MV-4-11 (cell line): ENCODE measurements at places on chromosomes 3 and 15.

DNA sequence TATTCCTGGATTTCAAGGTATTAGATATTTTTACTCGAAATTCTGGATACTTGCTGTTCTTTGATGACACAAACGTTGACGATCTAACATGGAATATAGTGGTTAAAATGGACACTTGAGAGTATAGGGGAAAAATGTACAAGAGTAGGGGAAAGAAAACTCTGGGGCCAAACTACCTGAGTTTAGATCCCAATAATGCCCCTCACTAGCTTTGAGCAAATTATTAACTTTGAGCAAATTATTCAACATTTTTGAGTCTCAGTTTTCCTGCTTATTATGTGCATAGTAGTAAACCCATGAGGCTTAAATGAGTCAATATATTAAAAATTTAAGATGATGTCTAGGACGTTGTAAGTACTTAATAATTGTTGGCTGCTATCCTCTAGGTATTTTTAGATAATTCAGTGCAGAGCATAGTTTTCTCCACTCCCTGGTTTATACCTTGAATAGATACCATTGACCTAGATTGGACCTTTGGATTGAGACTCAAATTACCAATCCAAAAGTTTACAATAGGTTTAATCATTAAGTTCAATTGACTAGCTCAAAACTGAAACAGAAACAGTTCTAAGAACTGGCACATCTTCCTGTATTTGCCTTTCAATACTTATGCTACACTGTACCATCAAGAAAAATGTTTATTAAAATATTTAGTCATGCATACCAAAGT lies 4.5 kb downstream of the ADGRG7 start:
- DNase-seq: no peak

GRCh38 chr15:81334768-81335435 lies 11.0 kb upstream of the STARD5 start:
- DNase-seq: no peak

GRCh38 chr3:127226946-127227842 lies 34.3 kb downstream of the PRR23E start:
- DNase-seq: no peak

DNA sequence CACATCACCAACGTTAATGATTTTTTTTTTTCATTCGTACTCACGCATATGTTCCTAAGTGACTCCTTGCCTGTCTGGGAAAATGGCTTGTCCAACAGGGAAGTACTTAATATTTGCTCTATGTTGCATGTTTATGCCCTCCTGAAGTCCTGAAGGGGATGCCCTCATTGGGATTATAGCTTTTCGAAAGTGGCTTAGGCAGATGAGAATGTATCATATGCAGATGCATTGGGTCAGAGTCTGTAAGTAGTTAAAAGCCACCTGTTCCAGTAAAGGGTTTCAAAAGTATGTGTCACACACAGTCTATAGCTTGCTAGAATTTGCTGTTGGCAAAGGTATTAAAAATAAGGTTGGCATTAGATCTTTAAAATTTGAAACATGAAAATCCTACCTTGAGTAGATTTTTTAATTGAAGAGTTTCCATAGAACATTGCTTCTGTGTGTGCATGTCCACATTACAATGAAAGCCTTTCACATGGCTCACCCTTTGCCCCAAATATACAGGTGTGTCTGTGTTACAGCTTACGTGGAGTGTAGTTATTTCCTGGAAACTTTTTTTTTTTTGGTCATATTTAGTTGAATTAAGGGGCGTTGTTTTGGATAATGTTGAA lies 2.1 kb downstream of the ABHD17C start:
- no peak for DNase-seq

DNA sequence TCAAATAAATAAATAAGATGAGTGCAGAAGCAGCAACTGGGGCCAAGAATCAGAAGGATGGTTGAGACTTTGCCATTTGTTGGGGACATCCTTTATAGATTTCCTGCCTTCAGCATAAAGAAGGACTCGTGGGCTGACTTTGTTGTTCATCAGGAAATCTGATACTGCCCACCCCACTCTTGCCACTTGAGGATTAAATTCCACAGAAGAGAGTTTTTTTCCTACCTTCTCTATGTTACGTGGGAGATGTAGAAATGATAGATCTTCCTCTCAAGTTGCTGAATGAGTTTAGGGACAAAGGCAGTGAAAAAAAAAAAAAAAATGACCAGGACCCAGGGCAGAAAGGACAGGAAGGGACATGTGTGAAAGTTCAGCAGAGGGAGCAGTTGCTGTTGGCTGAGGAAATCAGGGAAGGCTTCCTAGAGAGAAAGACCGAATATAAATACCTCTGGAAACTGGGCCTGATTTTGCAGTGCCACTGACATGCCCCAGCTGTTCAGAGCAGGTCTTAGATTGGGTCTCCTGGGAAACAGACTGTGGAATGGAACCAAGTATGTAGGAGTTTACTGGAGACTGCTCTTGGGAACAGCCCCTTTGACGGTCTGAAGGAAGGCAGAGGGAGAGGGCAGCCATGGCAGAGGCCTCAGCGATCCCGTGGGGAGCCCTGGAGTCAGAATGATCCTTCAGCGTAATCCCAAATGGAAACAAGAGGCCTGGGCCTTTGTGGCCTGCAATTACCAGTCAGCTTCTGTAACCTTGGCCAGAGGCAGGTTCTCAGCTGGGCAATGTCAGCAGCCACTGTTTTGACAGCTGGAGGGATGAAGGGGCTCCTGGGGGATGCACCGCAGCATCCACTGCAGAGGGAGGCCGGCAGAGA lies 50.9 kb downstream of the C3orf20 start:
- no peak for DNase-seq

GRCh38 chr3:195774917-195775316 lies 36.8 kb downstream of the MUC4 start:
- DNase-seq: peak; percentile 2

DNA sequence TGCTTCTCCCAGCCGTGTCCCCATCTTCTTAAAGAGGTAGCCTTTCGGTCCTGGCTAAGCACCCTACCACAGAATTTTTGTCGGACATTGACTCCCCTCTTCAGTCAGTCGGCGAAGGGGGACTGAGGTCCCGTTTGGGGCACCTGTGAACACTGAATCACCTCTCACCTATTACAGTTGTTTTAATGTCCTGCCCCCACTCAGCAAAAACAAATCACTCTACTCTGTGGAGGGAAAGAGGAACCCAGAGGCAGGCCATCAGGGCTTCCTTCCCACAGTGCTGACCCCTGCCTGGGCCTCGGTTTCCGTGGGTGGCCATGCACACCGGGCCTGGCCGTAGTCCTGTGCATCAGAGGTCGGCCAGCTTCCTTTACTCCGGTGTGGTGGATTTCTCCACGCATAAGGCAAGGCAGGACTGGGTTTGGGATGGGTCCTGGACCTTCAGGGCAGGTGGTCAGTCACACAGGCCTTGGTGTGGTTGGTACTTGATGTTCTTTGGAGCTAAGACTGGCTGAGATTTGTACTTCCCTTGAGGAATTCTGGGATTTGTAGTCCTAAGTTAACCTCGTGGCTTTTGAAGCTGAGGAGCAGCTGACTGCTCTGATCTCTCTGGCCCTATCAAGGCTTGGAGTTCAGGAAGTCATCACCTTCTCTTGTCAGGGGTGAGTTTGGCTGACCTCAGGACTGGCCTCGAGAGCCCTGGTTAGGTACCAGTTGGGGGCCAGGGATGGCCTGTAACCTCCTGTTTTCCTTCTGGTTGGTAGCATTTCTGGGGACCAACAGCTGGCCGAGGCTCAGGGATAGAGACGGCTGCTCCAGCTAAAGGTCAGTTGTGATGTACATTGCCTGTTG lies 627 bp upstream of the FAM131A start:
- DNase-seq: no peak

GRCh38 chr3:64490180-64490724 lies 197.5 kb downstream of the ADAMTS9 start:
- no peak for DNase-seq

DNA sequence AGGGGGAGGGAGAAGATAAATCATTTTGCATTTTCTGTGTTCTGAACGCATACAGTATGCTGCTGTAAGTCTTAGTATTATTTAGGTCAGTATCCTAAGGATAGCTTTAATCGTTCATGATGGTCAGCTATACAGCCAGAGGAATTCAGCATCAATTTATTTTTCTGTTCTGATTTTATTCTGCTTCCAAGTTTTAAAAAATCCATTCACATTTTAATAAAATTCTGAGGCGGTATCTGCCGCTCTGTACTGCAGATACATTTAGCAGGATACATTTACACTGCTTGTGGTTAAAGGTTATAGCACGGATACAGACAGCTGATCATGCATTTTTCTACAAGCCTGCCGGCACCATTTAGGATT lies 17.8 kb downstream of the ZBTB38 start:
- no peak for DNase-seq

DNA sequence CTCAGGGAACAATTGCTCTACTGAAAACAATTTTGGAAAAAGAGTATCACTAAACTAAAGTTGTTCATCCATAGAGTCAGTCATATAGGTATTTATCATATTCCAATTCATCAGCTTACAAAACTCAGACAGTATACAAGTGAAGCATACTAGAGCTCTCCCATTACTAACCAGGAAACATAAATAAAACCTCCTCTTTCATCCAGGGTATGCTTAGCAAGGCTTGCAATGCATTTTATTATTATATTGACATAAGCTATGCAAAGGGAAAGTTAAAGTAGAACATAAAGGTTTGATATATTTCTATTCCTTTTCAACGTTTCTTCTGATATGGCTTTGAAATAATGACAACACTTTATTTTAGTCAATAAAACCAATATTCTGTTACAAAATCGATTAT lies 106.7 kb downstream of the GOLIM4 start:
- no peak for DNase-seq

GRCh38 chr15:69107025-69107620 lies 53.3 kb upstream of the GLCE start:
- peak; percentile 7 for DNase-seq

GRCh38 chr3:72756900-72757299 lies 91.3 kb downstream of the SHQ1 start:
- DNase-seq: peak; percentile 99

GRCh38 chr15:38559636-38560307 lies 4.8 kb downstream of the RASGRP1 start:
- no peak for DNase-seq

DNA sequence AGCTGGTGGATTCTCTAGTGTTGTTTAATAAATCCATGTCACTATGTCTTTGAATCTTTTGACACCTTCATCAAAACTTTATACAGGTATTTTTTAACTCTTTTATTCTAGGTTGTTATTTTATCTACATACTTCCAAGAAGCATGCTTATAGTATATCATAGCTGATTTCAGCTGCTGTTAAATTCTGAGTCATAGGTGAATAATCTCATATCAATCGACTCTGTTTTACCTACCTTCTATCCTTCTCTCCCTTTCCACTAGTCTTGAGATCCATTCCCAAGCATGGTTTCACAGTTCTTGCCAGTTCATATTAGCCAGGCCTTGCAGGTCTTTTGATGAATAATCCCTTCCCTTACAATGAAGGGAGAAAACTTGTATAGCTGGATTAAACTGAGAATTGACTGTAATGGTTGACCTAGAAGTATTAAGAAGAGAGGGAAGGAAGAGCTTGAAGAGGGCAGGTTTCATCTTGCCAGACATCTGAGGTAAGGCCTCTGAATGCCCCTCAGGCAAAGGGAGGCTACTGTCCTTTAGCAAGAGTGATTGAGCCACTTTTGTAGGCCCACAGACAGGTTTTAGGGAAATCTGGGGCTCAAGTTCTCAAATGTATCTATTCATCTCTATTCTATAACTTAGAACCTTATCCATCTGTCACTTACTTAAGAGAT lies 146.4 kb downstream of the EPHA6 start:
- no peak for DNase-seq

- no peak for DNase-seq
These were observed 141.7 kb downstream of the OSBPL10 start for GRCh38 chr3:31839144-31839917.

- no peak for DNase-seq
These were observed 315.1 kb downstream of the ZNF385D start for GRCh38 chr3:21435871-21436270.

DNA sequence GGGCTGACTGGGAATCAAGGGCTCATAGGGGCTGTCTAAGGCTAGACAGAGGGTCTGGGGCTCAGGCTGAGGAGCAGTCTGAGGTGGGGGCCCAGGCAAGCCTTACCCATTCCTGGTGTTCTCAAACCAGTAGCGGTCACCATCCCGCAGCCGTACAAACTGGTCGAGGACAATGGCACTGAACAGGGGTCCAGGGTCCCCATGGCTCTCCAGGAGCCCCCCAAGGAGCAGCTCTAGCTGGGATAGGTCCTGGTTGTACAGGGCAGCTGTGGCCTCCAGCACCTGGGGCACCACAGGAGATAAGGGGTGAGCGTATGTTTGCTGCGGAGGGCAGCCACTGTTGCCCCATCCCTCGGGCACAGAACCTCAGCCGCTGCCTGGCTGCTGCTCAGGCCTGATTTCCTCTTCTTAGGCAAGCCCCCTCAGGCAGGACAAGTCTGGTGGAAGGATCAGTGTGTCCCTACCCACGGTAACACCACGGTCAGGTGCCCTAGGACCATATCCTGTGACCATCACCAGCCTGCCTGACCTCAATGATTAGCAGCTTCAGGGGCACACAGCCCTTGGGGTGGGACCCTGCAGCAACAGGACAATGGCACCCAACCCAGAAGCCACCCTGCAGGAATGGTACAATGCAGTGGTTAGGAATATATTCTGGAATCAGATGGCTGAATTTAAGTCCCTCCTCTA lies 5.9 kb downstream of the DUOX2 start:
- no peak for DNase-seq

- DNase-seq: no peak
These were observed 16.9 kb upstream of the FAM81A start for GRCh38 chr15:59420986-59421618.

DNA sequence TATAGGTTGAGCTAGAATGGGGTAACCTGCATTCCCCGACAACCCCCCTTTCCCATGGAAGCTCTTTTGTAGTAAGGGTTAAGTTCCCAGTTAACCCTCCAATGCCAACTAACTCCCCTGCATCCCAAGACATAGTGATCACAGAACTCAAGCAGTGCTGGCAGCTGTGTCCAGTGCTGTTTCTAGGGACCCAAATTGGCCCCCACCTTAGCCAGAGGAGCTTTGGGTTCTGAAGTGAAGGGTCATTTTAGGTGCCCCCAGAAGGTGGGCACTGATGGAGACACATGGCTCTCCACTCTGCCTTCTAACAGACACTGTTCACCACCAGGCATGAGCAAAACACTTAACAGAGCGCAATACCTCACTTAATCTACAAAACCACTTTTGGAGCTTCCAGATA lies 7.1 kb downstream of the FBXL22 start:
- DNase-seq: no peak

GRCh38 chr3:110932567-110932966 lies 139.0 kb upstream of the NECTIN3 start:
- DNase-seq: no peak

DNA sequence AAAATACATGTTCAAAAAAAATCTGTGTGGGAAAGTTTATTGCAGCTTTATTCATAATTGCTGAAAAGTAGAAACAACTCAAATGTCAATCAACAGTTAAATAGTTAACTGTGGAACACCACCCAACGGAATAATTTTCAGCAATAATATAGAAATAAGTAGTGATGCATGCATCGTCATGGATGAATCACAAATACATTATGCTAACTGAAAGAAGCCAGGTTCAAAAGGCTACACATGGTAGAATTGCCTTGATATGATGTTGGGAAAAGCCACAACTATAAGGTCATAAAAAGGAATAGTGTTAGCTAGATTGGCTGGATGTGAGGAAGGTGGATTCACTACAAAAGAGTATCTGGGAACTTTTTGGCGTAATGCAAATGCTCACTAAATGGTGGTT lies 82.0 kb downstream of the GMNC start:
- DNase-seq: no peak

GRCh38 chr3:150623945-150624344 lies 20.8 kb downstream of the SELENOT start:
- DNase-seq: no peak

GRCh38 chr3:66200786-66201185 lies 20.0 kb upstream of the SLC25A26 start:
- no peak for DNase-seq
